ENCODE measurements at places on chromosomes 7 and 10. TPM values are rescaled to one million over a fixed set of nuclear protein-coding genes. Genes with fewer than 3 reads are reported as not detected.
A peak's percentile ranks its signal among the peaks of the same experiment; 100 is the strongest.

Gene SLC37A3
- total RNA-seq, result 69.8 TPM

Gene DLX5
- 2.5 TPM for total RNA-seq

Gene FXYD4
- total RNA-seq, result not detected

DNA sequence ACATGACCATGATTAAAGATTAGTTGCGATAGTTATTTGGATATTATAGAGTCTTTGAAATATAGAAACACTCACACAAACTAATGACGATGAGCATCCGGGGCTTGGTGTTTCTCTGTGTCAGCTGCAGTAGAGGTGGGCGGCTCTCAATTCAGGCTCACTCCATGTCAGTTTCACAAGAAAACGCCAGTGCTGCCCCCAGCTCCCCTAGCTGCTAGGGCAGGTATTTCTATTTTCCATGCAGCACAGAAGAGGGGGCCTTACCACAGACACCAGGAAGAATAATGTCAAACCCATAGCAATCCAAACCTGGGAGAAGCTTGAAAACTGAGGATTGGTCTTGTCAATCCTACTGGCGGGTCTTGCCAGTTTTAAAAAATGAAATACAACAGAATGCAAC lies 197.1 kb downstream of the PHTF2 start:
- peak overlapping the region; percentile 7 for H3K27ac ChIP-seq
- H3K4me1 ChIP-seq, result peaks cover 11% of the 10 kb centered on the region
- DNase-seq, result peak; percentile 66
- no peaks in the 10 kb centered on the region for H3K36me3 ChIP-seq
- peaks cover 6% of the 10 kb centered on the region for H3K27me3 ChIP-seq
- H3K4me3 ChIP-seq, result no peak overlapping the region

DNA sequence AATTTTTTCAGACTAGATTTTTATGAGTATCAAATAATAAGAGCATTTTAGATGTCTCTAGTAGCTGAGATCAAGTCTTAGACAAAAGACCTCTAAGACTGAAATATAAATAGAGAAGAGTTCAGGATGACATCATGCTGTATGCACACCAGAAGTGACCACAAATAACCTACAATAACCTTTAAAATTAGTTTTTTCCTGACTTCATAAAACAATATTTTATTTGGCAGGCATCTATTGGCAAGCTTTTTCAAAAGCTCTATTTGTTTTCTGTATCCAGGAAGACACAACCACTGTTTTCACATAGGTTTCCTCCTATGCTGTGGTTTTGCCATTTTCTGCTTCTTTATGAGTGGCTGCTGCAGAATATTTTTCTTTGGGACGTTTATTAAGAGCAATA lies 359.1 kb downstream of the CRPPA start:
- no peak overlapping the region for H3K27ac ChIP-seq
- H3K27me3 ChIP-seq, result no peaks in the 10 kb centered on the region
- peaks cover 39% of the 10 kb centered on the region for H3K4me1 ChIP-seq
- peak; percentile 75 for DNase-seq

DNA sequence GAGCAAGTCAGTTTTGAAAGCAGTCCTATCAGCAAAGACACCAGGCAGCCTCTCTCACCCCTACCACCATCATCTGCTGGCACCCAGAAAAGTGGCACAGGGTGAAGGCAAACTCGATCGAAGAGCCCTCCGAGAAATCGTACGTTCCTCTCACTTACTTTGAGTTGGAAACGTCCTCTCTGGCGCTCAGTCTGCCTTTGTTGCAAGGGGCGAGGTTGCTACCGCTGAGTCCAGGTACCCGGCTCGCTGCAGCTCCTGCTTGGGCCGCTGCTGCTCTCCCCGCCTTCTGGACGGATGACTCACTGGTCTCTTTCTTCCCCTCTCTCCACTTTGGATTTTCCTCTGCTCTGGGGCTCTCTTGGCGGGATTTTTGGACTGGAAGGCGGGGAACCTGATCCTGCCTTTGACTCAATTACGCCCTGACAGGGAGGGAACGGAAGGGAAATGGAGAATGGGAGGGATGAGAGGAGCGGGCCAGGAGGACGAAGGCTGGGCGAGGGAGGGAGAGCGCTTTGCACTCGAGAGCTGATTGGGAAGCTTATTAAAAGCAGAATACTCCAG lies at the start of gene PTN:
Gene PTN, minus strand, starts transcription at position 453 of the 561 bp plus-strand sequence. CDS start 88,760 bp downstream, outside the sequence.
- H3K36me3 ChIP-seq, result no peaks in the 10 kb centered on the region
- peaks cover 6% of the 10 kb centered on the region for H3K4me1 ChIP-seq
- peak; percentile 44 for DNase-seq
- H3K27ac ChIP-seq, result no peak within 1 kb of the TSS
- no peaks in the 10 kb centered on the region for H3K27me3 ChIP-seq

Gene HTR5A
- not detected for total RNA-seq

- no peak overlapping the region for H3K4me3 ChIP-seq
- H3K27me3 ChIP-seq, result no peaks in the 10 kb centered on the region
- no peak for DNase-seq
- no peaks in the 10 kb centered on the region for H3K36me3 ChIP-seq
- no peaks in the 10 kb centered on the region for H3K4me1 ChIP-seq
Measured at GRCh38 chr10:127687548-127687947, 49.4 kb upstream of the FOXI2 start.

- H3K27ac ChIP-seq, result no peak overlapping the region
- H3K4me3 ChIP-seq, result no peak overlapping the region
- H3K27me3 ChIP-seq, result no peaks in the 10 kb centered on the region
- no peak for DNase-seq
- no peaks in the 10 kb centered on the region for H3K36me3 ChIP-seq
- H3K4me1 ChIP-seq, result no peaks in the 10 kb centered on the region
Measured at GRCh38 chr10:64115908-64116643, 594.9 kb downstream of the REEP3 start.

DNA sequence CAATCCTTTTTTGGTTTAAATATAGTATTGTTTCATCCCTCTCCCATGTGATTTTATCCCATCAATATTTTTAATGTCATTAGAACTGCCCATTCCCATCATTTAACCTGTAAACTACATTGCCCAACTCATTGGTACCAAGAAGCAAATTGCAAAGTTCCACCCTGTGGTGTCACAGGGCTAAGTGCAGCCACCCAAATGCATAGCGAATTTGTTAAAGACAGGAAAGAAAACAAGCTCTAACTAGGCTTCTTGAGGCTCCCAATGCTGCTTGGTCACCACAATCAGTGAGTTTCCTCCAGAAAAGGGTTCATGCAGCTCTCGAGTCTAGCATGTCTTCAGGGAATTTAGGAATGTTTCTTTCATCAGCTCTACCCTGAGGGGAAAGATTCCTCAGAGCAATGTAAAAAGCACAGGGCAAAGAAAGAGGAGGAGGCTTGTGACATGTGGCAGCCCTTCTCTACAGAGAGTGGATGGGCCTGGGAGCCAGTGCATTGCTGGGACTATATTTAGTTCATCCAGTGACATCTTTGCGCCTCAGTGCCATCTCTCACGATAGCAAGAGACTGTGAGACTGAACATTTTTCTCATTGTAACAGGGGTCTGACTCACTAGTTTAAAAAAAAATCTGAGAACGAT lies 58.1 kb downstream of the CAV1 start:
- H3K27me3 ChIP-seq, result no peaks in the 10 kb centered on the region
- peak; percentile 38 for DNase-seq
- H3K27ac ChIP-seq, result peak overlapping the region; percentile 98
- no peaks in the 10 kb centered on the region for H3K36me3 ChIP-seq
- H3K4me1 ChIP-seq, result peaks cover 40% of the 10 kb centered on the region

GRCh38 chr10:11145495-11145855 lies 127.8 kb downstream of the CELF2 start:
- no peaks in the 10 kb centered on the region for H3K27me3 ChIP-seq
- no peaks in the 10 kb centered on the region for H3K36me3 ChIP-seq
- H3K4me1 ChIP-seq, result no peaks in the 10 kb centered on the region
- H3K4me3 ChIP-seq, result no peak overlapping the region
- H3K27ac ChIP-seq, result no peak overlapping the region

GRCh38 chr7:134660961-134661376 lies 14.3 kb downstream of the BPGM start:
- no peak overlapping the region for H3K4me3 ChIP-seq
- no peaks in the 10 kb centered on the region for H3K27me3 ChIP-seq
- peak; percentile 52 for DNase-seq
- peak overlapping the region; percentile 76 for H3K27ac ChIP-seq
- H3K36me3 ChIP-seq, result peaks cover 18% of the 10 kb centered on the region

DNA sequence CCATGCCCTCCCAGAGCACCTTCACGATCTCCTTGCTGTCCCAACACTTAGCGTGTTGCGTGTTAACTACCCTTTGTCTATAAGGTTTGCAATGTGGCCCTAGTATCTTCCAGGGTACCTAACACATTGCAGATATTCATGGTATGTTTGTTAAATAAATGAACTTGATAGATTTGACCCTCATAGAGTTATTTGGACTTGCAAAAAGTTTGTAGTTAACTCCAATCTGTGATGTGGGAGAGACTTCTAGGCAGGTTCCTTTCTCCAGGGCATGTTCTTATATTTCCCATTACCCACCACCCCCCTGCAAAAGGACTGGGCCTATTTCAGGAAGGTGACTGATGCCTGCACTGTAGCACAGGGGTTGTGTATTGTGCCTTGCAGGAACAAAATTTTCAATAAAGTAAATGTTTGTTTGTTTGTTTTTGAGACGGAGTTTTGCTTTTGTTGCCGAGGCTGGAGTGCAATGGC lies 612 bp downstream of the HILPDA start:
- peaks cover 35% of the 10 kb centered on the region for H3K4me1 ChIP-seq
- H3K4me3 ChIP-seq, result peak overlapping the region; percentile 97
- DNase-seq, result no peak
- peak overlapping the region; percentile 96 for H3K27ac ChIP-seq

DNA sequence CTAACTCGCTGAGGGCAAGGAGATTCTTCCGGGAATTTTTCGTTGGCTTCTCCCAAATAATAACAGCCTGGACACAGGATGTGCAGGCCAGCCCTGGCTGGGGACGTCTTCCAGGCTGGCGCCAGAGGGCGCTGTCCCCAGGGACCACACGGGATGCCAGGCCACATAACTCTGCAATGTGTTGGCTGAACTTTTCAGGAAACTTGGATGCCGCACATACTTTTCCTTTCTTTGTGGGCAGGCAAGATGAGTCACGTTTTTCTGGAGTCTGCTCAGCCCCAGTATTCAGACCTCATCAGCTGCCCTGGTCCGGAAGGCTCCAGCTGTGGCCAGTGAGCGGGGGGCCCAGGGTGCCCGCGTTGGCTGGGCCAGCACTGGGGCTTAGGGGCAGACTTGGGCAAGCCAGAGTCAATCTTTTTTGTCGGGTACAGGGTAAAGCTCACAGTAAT lies 122.7 kb downstream of the PRKAG2 start:
- H3K4me1 ChIP-seq, result peaks cover 55% of the 10 kb centered on the region
- no peak overlapping the region for H3K4me3 ChIP-seq
- peak overlapping the region; percentile 80 for H3K27ac ChIP-seq
- no peaks in the 10 kb centered on the region for H3K36me3 ChIP-seq

- no peaks in the 10 kb centered on the region for H3K4me1 ChIP-seq
- no peak overlapping the region for H3K27ac ChIP-seq
- H3K36me3 ChIP-seq, result no peaks in the 10 kb centered on the region
- no peak for DNase-seq
- H3K4me3 ChIP-seq, result no peak overlapping the region
Measured at GRCh38 chr7:4281231-4281993, 400.7 kb upstream of the FOXK1 start.

DNA sequence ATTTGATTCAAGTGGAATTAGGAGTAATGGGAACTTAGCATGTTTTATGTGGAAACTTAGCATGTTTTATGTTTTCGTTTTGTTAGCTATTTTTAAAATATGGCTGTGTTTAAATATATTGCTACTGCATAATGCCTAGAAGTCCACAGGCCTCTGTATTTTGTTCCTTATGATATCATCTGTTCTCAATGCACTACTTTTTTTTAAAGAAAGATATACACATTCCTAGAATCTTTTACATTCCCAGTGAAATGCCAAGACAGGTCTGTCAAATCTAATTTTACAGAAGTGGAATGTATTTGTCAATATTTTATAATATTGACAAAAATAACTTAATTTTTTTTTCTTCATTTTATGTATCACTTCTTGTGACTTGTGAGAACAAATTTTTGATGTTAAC lies 51.6 kb downstream of the ST7 start:
- H3K27me3 ChIP-seq, result no peaks in the 10 kb centered on the region
- no peak for DNase-seq
- no peak overlapping the region for H3K4me3 ChIP-seq
- H3K36me3 ChIP-seq, result no peaks in the 10 kb centered on the region

GRCh38 chr7:27178366-27178765 lies 4.2 kb upstream of the HOXA10 start:
- H3K36me3 ChIP-seq, result peaks cover 8% of the 10 kb centered on the region
- H3K4me3 ChIP-seq, result peak overlapping the region; percentile 75
- peak overlapping the region; percentile 76 for H3K27ac ChIP-seq
- H3K4me1 ChIP-seq, result peaks cover 71% of the 10 kb centered on the region

- no peaks in the 10 kb centered on the region for H3K27me3 ChIP-seq
- no peak for DNase-seq
- no peak overlapping the region for H3K4me3 ChIP-seq
Measured at GRCh38 chr7:78161781-78162180, 363.2 kb downstream of the PHTF2 start.

DNA sequence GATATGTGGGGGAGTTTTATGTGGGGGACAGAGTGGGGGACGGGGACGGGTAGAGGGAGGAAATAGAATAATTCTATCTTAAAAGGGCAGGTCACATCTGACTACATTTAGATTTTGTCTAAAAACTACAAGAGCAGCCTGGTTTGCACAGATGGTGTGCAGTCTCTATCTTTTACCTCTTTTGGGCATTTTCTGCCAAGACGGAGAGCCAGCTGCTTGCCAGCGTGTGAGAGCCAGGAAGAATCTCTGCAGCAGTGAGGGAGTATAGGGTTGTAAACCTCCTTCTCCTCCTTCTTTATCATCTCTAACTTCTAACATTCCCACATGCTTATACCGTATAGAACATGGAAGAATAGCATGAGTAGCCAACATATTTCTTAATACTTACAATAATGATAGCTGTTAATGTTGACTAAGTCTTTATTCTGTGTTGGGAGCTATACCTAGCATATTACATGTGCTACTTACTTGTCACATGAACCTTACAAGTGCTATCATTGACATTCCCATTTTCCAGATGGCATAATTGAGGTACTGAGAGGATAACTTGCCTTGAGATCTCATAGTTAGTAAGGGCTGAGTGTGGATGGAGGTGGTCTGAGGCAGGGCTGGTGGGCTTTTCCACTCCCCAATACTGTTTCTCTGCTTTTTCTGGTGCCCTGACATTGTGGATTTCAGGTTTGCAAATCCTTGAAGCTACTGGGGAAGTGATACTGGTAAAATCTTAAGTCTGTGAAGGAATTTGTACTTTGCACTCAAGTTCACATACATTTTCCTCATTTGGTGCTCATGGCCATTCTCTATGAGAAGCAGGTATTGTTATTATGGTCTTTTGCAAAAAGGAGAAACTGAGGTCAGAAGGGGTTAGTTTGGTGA lies 1.1 kb downstream of the ENTPD1 start:
- no peak overlapping the region for H3K4me3 ChIP-seq
- no peaks in the 10 kb centered on the region for H3K4me1 ChIP-seq
- DNase-seq, result no peak
- no peaks in the 10 kb centered on the region for H3K27me3 ChIP-seq
- no peaks in the 10 kb centered on the region for H3K36me3 ChIP-seq
- no peak overlapping the region for H3K27ac ChIP-seq

GRCh38 chr10:58326967-58327381 lies 7.8 kb upstream of the UBE2D1 start:
- H3K27ac ChIP-seq, result no peak overlapping the region
- peaks cover 14% of the 10 kb centered on the region for H3K27me3 ChIP-seq

Measured in osteoblast (primary cell).